ENCODE measurements at places on chromosomes 3 and 15.

- no peak for DNase-seq
Observed at GRCh38 chr3:195450731-195451229, 8.0 kb upstream of the ACAP2 start.

DNA sequence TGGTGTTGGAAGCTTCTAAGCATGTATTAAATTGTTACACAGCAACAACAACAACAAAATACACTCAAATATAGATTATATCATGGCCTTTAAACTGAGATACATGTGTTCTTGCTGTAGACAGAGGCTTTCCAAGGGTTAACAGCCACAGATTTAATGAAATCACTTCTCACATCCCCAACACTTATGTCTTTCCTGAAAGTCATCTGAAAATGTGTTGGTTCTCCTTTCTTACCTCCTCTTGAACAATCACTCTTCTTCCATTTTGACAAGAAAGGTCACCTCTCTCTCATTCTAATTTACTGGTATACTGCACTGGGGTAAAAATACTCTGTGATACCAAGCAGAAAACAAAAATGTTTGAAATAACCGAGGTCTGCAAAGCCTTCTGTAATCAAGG is 507.3 kb upstream of the KCNMB2 start:
- DNase-seq = no peak

DNA sequence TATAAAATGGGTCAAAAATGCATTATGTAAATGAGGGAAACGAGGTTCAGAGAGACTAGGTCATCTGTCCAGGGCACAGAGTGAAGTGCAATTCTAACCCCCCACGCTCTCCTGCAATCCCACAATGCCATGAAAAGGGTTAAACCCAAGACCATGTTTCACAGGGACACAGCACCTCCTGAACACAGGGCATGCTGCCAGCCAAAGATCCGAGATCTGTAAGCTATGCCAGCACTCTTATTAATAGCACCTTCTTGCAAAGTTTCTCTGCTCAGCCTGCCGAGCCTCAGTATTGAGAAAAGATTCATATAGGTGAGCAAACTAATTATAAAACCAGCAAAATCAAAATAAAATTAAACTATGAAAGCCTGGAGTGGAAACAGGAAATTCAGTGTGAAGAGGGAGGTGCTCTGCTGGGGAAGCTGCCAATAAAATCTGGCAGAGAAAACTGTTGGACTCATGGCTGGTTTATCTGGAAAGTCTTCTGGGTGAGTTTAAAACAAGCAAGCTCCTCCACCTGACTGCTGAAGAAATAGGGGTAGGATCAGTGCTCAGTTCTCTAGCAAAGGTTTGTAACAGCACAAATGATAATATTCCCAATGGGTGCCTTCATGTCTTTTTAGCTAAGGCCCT is 50.3 kb downstream of the LRIG1 start:
- DNase-seq = no peak

DNA sequence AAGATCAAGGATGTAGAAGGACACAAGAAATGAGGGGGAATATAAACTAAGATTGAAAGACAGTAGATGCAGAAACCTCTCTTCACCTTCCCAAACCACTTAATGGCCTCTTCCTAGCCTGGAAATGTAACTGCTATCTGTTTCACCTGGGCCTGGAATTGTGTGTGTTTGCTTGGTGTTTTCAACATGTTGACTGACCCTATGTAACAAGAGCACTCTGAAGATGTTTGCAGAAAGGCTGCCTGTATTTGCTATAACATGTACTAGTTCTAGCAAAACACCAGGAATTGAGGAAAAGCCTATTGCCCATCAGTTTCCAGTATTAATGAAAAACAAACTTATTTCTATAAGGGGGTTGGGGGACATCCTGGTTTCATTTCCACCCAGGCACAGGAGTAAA is 248.3 kb downstream of the WDR72 start:
- no peak for DNase-seq

DNA sequence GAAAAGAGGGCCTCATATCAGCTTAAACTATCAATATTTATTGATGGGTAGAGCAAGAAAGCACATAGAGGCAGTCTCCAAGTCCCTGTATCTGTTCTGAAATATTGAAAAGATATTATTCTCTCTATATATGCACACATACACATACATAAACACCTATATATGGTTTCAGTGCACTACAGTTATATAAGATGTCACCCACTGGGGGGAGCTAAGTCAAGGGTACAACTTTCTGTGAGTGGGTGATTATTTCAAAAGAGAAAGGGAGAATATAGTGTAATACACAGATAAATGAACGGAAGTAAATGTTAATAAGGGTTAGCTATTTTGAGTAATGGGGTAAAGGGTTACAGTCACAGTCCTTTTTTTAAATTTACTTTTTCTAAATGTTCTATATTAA is 8.8 kb downstream of the SNTN start:
- no peak for DNase-seq

- DNase-seq = no peak
Observed at GRCh38 chr15:42063122-42063848, 31.1 kb downstream of the PLA2G4D start.

- no peak for DNase-seq
Observed at GRCh38 chr3:23041918-23042696, 161.0 kb upstream of the UBE2E2 start.

DNA sequence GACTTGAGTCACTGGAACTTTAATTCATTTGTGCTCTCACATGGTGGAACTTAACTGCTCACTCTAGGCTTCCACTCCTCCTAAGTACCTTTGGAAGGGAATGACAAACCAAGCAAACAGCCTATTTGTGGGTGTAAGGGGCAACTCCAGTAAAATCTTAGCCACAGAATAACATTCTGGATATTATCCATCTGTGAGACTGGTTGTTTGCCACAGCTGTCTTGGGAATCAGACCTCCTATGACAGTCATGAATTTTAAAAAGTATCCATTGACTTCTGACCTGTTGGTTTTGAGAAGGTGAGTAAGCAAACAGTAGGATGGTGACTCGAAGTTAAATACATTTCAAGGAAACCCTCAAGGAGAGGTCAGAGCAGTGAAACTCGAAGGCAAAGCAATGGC is 147.3 kb upstream of the CDIN1 start:
- DNase-seq = no peak

DNA sequence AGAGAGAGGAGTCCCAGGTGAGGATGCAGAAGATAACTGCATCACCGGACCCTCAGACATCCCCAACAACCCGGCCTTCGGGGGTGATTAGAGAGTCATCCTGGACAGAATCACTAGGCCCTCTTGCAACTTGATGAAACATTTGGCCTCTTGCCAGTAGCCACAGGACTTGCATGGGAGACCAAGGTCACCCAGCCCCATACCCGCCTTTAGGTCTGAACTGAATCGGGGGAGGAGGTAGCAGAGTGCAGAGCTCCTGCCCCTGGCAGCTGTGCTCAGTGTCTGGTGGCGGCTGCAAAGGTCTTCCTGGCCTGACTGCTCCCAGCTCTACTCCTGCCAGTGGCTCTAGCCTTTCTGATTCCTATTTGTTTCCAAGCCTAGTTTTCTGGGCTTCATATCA is 12.4 kb downstream of the PIF1 start:
- no peak for DNase-seq

- no peak for DNase-seq
Observed at GRCh38 chr15:71304681-71305080, 189.4 kb downstream of the THSD4 start.
